ENCODE measurements at places on chromosomes 7 and 10. TPM values are rescaled to one million over a fixed set of nuclear protein-coding genes. Genes with fewer than 3 reads are reported as not detected.

The ARL3 gene
- polyA plus RNA-seq: 6.8 TPM

The STRIP2 gene
- polyA plus RNA-seq: 0.16 TPM

The CAMK2B gene
- 0.28 TPM for polyA plus RNA-seq

The MBLAC1 gene
- 2.5 TPM for polyA plus RNA-seq

The FGFR2 gene
- 1.1 TPM for polyA plus RNA-seq

The ADAM22 gene
- polyA plus RNA-seq: 0.90 TPM

The STEAP1B gene
- 0.14 TPM for polyA plus RNA-seq

The LIPN gene
- polyA plus RNA-seq: not detected

The CYP51A1 gene
- 19.7 TPM for polyA plus RNA-seq

The C10orf53 gene
- polyA plus RNA-seq: not detected

The PRPF18 gene
- 8.9 TPM for polyA plus RNA-seq

The MKX gene
- 0.15 TPM for polyA plus RNA-seq

The C10orf95 gene
- not detected for polyA plus RNA-seq

The NPFFR1 gene
- under 0.01 TPM for polyA plus RNA-seq

The SLC26A4 gene
- polyA plus RNA-seq: 0.30 TPM

The APBB1IP gene
- 4.2 TPM for polyA plus RNA-seq

The TIMM23B gene
- polyA plus RNA-seq: 4.2 TPM

The PCGF6 gene
- polyA plus RNA-seq: 10.2 TPM

The GIMAP1 gene
- 10.1 TPM for polyA plus RNA-seq

The LIPK gene
- polyA plus RNA-seq: not detected

The STEAP1 gene
- 50.9 TPM for polyA plus RNA-seq

The PON3 gene
- polyA plus RNA-seq: 2.2 TPM

The MSMB gene
- not detected for polyA plus RNA-seq

The POLR2J3 gene
- polyA plus RNA-seq: 84.8 TPM

The NEUROD6 gene
- polyA plus RNA-seq: not detected

The SHTN1 gene
- polyA plus RNA-seq: 11.4 TPM

The MEST gene
- 28.5 TPM for polyA plus RNA-seq

The CFAP70 gene
- 1.8 TPM for polyA plus RNA-seq

The TMEM139 gene
- 9.8 TPM for polyA plus RNA-seq

The CPN1 gene
- polyA plus RNA-seq: not detected

The CYP26C1 gene
- polyA plus RNA-seq: 0.03 TPM

The GPR146 gene
- 71.2 TPM for polyA plus RNA-seq

The VSTM4 gene
- 2.5 TPM for polyA plus RNA-seq

The SH2D4B gene
- polyA plus RNA-seq: 0.04 TPM

The SLC16A9 gene
- polyA plus RNA-seq: 0.11 TPM

The C10orf143 gene
- polyA plus RNA-seq: 7.1 TPM

The TMEM236 gene
- polyA plus RNA-seq: 0.24 TPM

The GJD4 gene
- 0.06 TPM for polyA plus RNA-seq

The BMPR1A gene
- polyA plus RNA-seq: 6.5 TPM

The CNPY1 gene
- not detected for polyA plus RNA-seq

The TMEM273 gene
- polyA plus RNA-seq: 26.4 TPM

The ACSM6 gene
- 0.07 TPM for polyA plus RNA-seq

The PCGF5 gene
- polyA plus RNA-seq: 21.0 TPM

The OSBPL3 gene
- polyA plus RNA-seq: 0.71 TPM

The ZPBP gene
- not detected for polyA plus RNA-seq

The SUGCT gene
- 4.2 TPM for polyA plus RNA-seq

The HSPA12A gene
- polyA plus RNA-seq: 30.8 TPM

The COPG2 gene
- polyA plus RNA-seq: 6.5 TPM

The SHOC2 gene
- polyA plus RNA-seq: 10.3 TPM

The IDI2 gene
- polyA plus RNA-seq: not detected

The RBM20 gene
- polyA plus RNA-seq: 1.6 TPM

The PRPS1L1 gene
- polyA plus RNA-seq: not detected

All from adipose tissue (tissue), 3 donors.